Keratinocyte (primary cell): ENCODE measurements at places on chromosomes 6 and 20.
A peak's percentile ranks its signal among the peaks of the same experiment; 100 is the strongest.

DNA sequence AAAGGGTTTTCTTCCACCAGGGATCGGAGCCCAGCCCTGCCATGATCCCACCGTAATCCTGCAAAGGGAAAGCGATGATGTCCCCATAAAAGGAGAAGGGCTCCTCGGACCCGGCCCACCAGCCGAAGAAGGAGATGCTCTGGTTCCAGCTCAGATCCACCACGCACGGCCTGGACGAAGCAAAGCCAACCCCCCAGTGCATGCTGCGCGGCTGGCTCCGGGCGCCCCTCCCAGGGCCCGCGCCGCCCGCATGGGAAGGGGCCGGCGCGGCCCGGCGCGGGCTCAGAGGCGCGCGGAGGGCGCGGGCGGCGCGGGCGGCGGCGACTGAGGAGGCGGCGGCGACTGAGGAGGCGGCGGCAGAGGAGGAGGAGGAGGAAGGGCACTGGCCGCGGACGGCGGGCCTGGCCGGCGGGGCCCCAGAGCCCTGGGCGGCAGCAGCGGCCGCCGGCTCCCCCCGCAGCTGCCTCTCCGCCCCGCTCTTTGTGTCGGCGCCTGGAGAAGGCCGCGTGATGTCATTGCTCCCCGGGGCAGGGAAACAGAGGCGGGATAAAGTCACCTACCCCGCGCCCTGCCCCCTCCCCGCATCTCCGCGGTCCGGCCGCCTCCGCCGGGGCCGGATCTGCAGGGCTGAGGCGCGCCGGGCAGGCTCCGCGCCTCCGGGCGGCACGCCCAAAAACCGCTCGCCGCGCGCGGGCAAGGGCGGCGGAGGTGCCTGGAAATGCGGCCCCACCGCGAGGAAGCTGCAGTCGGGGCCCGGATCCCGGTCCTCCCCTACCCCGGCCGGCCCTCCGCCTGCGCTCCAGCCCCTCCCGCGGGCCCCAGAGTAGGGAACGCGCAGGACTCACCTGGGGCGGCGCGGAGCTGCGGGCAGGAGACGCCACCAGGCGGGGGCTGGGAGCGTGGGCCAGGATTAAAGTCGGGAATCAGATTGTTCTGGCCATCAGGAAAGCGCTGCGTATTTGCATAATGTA is at the start of gene FAXC:
TSS of gene FAXC (minus strand) at position 504 of the 971 bp plus-strand sequence. CDS start at position 202, 302 bp downstream.
- DNase-seq, result no peak
- peaks cover 3% of the 10 kb centered on the region for H3K27me3 ChIP-seq
- H3K4me1 ChIP-seq, result peaks cover 13% of the 10 kb centered on the region
- peak within 1 kb of the TSS; percentile 79 for H3K4me3 ChIP-seq

DNA sequence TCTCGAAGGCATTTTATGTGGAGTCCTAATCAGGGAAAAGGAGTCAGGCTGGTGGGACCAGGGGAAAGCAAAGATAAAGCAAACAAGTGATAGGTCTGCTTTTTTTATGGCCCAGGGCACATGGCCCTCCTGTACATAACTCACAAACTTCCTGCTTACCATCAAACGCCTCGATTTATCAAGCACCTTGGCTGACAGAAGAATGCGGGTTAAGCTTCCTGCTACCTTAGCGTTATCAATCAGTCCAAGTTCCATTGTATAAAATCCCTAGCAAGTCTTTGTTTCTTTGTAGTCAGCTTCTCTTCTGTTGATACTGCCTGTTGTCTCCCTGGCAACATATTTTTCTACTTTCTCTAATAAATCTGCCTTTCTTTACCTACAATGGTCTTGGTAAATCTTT is 4.1 kb upstream of the TRIM27 start:
- no peaks in the 10 kb centered on the region for H3K27me3 ChIP-seq
- no peak overlapping the region for H3K4me3 ChIP-seq
- H3K4me1 ChIP-seq, result no peaks in the 10 kb centered on the region

DNA sequence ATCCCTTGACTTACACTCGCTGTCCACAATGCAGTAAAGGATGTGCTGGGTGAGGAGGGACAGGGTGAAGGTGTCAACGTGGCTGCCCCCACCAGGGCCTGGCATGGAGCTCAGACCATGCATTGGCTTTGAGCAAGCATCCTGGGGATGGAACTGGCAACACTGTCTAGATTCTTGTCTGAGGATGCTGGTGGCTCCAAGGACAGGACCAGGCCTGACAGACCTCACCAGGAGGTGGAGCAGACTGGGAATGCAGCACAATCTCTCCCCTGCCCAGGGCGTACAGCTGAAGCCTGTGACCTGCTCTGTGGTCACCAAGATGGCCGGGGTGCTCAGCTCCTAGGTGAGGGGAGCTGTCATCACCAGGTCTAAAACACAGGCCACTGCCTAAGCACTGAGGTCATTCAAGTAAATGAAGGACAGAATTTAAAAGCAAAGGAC is 50.9 kb downstream of the MYH7B start:
- no peak for DNase-seq
- no peak overlapping the region for H3K4me3 ChIP-seq
- H3K4me1 ChIP-seq, result no peaks in the 10 kb centered on the region
- H3K27me3 ChIP-seq, result no peaks in the 10 kb centered on the region

GRCh38 chr20:59456342-59457279 is 147.7 kb upstream of the PHACTR3 start:
- no peaks in the 10 kb centered on the region for H3K36me3 ChIP-seq
- H3K27ac ChIP-seq, result no peak overlapping the region
- H3K4me1 ChIP-seq, result no peaks in the 10 kb centered on the region
- H3K4me3 ChIP-seq, result no peak overlapping the region
- peaks cover 8% of the 10 kb centered on the region for H3K27me3 ChIP-seq
- no peak for DNase-seq

DNA sequence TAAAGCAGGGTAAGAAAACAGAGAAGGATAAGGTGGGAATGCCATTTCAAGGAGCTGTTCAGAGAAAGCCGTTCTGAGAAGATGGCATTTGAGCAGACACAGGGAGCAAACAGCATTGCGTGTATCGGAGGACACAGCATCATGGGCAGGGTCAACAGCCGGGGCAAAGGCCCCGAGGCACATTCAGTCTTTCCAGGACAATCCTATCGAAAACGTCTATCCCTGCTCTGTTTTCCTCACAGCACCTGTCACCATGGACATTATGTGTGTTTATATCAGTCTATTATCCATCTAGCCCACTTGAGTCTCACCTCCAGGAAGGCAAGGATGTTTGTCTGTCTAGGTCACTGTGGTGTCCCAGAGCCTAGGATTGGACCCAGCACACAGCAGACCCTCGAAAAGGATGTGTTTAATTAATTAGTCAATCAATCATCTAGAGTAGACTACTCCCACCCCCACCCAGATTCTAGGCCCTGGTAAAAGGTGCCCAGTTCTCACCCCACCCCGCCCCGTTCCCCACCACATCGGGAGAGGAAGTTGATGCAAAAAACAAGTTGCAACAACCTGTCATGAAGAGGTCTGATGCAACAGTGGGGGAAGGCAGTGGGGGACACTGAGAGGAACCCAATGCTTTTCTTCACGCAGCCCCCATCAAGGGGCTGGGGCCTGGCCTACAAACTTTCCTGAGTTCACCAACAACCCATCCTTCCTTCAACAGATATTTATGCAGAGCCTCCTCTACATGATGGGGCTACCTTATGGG is 66.6 kb downstream of the PREX1 start:
- peaks cover 4% of the 10 kb centered on the region for H3K27me3 ChIP-seq
- no peaks in the 10 kb centered on the region for H3K4me1 ChIP-seq

- H3K36me3 ChIP-seq, result no peaks in the 10 kb centered on the region
- no peak for DNase-seq
- H3K27ac ChIP-seq, result no peak overlapping the region
- H3K4me1 ChIP-seq, result no peaks in the 10 kb centered on the region
Observed at GRCh38 chr6:122072014-122072647, 327.3 kb upstream of the HSF2 start.

- H3K4me3 ChIP-seq, result no peak overlapping the region
- H3K27ac ChIP-seq, result no peak overlapping the region
- no peaks in the 10 kb centered on the region for H3K4me1 ChIP-seq
Observed at GRCh38 chr20:17334932-17335331, 108.1 kb downstream of the PCSK2 start.

DNA sequence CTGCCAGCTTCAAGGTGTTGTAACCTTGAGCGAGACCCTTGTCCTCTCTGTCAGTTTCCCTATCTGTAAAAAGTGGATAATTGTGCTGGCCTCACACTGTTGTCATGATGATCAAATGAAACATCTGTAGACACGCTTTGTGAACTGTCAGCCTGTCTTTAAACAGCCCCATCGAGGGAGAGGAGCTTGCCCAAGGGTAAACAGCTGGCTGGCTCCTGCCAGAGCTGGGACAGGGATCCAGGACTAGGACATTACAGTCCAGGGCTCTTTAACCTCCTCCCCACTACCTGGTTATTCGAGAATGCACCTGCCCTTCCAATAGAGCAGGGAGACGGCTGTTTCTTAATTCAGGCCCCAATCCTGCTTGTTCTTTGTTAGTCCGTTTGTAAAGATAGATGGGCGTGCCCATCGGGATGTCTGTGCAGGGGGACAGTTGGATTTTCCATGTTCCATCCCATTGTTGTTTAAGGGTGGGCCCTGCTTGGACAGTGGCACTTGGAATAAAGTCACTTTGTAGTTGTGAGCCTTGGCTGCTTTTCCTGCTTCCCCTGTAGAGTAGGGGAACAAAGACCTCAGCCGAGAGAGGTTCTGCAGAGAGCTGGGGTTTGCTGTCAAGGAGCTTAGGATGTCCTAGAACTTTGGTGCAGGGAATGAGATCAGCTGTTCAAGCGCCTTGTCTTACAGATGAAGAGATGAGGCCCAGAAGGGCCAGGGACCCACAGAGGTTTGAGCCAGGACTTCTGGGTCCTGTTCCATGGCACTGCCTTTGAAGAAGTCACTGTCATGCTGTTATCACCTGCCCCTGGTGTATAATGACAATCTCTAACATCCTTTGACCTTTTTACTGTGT is 77.9 kb upstream of the MYL9 start:
- H3K4me3 ChIP-seq, result peak overlapping the region; percentile 77
- no peaks in the 10 kb centered on the region for H3K36me3 ChIP-seq
- H3K4me1 ChIP-seq, result peaks cover 60% of the 10 kb centered on the region
- DNase-seq, result no peak
- no peak overlapping the region for H3K27ac ChIP-seq

DNA sequence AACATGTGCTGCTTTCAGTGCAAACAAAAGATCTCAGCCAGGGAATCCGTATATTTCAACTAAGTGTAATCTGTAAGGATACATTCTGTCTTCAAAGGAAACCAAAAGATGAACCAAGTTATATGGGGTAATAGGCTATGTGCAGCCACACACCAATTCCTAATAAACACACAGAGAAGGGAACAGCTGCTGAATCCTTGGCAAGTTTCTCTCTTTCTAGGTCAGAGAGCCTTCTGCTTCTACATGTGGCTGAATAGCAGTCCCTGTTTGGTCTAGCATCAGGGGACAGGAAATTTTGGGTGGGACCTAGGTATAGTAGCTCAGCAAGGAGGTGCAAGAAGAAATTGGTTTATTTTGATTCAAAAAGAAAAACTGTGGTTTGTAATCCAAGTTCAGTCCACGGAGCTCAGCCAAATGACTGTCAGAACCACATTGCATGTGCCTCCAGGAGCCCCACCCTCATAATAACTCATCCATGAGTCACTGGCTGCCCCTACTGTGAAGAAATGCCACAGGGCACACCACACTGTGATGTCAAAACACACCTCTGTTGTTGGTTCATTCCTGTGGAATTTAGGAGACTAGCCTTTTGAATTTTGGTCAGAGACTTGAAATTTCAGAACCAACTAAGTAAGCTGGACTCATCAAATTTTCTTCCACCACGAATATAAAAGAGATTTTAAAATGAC is 21.1 kb downstream of the SPTLC3 start:
- H3K27me3 ChIP-seq, result no peaks in the 10 kb centered on the region
- peaks cover 5% of the 10 kb centered on the region for H3K36me3 ChIP-seq
- DNase-seq, result peak; percentile 97
- H3K4me1 ChIP-seq, result peaks cover 60% of the 10 kb centered on the region

DNA sequence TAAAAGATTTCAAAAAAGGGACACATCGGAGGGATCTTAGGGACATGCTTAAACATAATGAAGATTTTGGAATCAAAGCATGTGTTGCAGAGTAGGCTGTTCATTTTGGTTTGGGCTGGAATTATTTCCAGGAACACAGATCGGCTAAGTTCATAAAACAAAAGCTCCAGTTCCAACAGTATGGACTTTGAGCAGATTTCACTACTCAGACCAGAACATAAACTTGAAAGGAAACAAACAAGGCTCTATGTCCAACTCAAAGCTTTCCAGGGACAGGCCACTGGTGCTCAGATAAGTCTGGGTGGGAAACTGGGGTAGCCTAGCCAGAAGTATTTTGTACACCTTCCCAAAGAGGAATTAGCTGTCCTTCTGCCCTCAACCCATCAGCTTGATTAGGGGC is 51.2 kb upstream of the GMPR start:
- H3K4me1 ChIP-seq, result no peaks in the 10 kb centered on the region
- peaks cover 5% of the 10 kb centered on the region for H3K27me3 ChIP-seq
- no peaks in the 10 kb centered on the region for H3K36me3 ChIP-seq
- no peak overlapping the region for H3K4me3 ChIP-seq
